ENCODE measurements at places on chromosomes 11 and 22. TPM values are rescaled to one million over a fixed set of nuclear protein-coding genes. Genes with fewer than 3 reads are reported as not detected.

The TSSK2 gene
- total RNA-seq, result not detected

The DDIAS gene
- total RNA-seq, result 0.84 TPM

The BAIAP2L2 gene
- total RNA-seq, result 1.3 TPM

The TMEM223 gene
- total RNA-seq, result 29.7 TPM

The NXPE4 gene
- not detected for total RNA-seq

The EHF gene
- not detected for total RNA-seq

The APOC3 gene
- total RNA-seq, result not detected

The TRMT2A gene
- 139 TPM for total RNA-seq

The OR8D4 gene
- not detected for total RNA-seq

The SHISA8 gene
- total RNA-seq, result not detected

The MAPK8IP1 gene
- total RNA-seq, result 197 TPM

The STK33 gene
- 3.6 TPM for total RNA-seq

The APOBEC3F gene
- total RNA-seq, result 4.4 TPM

The CHRNA10 gene
- total RNA-seq, result 0.42 TPM

The PKP3 gene
- 13.2 TPM for total RNA-seq

The SEPTIN3 gene
- total RNA-seq, result 24.3 TPM

The PLEKHB1 gene
- 71.4 TPM for total RNA-seq

The SOX10 gene
- 59.9 TPM for total RNA-seq

The SLC39A13 gene
- total RNA-seq, result 128 TPM

The FOLR2 gene
- total RNA-seq, result 34.1 TPM

The OR52A5 gene
- not detected for total RNA-seq

The ESAM gene
- total RNA-seq, result 45.9 TPM

The FAM180B gene
- 3.3 TPM for total RNA-seq

The SCARF2 gene
- 55.3 TPM for total RNA-seq

The CLCF1 gene
- 23.1 TPM for total RNA-seq

The LDHAL6A gene
- total RNA-seq, result not detected

The LUZP2 gene
- total RNA-seq, result not detected

The SAMM50 gene
- 27.5 TPM for total RNA-seq

The OR4C13 gene
- total RNA-seq, result not detected
